ENCODE measurements at places on chromosomes 5 and 9.

DNA sequence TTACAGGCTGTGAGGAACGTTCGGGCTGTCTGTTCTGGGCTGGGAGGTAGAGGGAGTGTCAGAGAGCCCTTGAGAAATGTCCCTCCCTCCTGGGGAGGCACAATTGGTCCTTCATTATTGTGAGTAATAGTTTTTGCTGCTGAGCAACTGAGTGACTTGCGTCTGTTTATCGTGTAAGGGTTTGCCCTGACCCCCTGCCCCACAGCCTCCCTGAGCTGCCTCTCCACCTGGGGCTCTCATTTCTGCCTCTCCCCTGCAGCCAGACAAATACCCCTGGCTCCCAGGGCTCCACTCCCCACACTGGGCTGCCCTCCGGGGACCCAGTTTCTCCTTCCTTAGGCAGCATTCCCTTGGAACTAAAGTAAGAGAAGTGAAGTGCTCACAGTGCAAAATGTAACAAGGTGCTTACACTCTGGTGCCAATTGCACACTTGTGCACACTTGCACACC lies 174.9 kb upstream of the MVB12B start:
- DNase-seq: no peak

- DNase-seq: no peak
Observed at GRCh38 chr5:127649018-127649439, at the start of gene CTXN3. CTXN3 (plus strand) TSS chr5:127649082; CDS start chr5:127657522, 8,440 bp downstream.

DNA sequence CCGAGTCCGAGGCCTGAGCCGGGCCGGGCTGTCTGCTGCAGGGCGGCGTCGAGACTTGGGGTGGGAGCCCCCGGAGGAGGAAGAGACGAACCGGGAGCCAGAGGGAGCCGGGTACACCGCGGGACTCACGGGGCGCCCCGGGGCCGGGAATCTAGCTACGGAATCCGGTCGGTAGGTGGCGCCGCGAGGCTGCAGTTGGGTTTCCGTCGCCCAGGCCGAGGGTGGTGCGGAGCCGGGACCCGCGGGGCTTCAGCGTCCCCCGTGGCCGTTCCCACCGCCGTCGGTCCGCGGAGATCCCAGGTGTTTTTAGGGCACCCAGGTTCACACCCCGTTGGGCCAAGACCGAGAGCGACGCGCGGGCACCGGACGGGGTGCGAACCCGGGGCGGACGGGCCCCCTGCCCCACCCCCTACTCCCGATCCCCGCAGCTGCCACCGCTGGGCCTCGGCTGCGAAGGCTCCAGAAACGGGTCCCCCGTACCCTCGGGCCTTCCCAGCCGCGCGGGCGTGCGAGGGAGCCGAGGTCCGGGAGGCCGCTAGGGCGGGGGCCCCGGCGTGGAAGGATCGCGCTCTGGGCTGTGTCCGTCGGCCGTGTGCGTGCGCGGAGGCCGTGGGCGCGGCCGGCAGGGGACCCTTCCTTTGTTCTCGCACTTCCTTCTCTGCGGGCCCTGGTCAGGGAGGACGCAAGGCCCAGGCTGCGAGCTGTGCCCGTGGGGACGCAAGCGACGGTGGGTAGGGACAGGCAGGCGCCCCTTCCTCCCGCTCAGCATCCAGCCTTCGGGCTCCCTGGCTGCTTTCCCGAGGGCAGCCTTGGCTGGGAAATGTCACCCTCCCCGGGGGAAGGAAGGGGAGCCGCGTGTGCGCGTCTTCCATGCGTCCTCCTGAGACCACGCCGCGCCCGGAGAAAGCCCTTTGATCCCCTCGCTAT lies 146.6 kb downstream of the GAPVD1 start:
- peak; percentile 51 for DNase-seq

DNA sequence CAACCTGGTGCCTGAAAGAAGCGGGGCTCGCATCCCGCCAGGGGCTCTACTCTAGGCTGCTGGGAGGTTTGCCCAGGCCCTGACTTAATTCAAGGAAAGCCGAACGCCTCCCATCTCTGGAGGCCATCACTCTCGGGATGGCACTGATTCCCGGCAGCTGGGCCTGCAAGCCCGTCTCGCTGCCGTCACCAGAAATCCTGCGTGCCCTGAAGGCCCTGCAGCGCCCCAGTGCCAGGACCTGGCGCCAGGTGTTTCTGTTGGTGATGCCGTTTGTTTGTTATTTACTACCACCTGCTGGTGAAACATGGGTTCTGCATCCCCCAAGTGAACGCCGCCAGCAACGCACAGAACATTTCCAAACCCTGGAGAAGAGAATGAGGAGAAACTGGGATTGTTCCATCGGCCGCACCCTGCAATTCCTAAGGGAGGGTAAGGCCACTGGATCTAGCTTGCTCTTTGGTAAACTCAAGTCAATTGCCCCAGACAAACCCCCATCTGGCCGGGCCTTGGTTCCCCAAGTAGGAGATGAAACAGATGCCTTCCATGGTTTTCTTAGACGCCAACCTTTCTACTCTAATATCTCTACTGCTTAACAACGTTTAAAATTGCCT lies 77.9 kb downstream of the AK8 start:
- DNase-seq: peak; percentile 63

- no peak for DNase-seq
Observed at GRCh38 chr5:124474528-124475215, 271.8 kb downstream of the ZNF608 start.

DNA sequence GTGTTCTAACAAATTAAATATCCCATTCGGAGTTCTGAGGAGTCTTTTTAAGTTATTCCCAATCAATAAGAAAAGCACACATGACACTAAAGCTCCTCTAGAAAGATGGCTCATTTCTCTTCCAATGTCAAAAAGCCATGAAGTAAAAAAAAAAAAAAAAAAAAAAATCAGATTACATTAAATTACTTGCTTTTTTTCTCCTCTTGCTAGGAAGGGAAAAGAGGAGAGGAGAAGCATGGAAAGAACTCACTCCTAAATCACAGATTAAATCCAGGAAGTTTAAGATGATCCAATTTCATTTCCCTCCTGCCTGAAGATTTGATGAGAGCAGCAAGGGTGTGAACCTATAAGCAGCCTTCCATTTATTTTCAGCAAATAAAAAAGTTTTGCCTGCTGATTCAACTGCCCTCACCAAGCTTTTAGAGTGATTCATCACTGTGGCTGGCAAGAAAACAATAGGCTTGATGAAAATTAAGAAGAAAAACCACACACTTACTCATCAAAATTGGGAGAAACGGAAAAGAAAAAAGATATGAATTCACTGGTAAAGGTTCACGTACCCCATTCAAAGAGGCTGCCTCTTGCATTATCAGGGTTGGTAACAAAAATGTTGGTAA lies 19.7 kb downstream of the MYO10 start:
- no peak for DNase-seq

- peak; percentile 84 for DNase-seq
Observed at GRCh38 chr5:31048282-31049270, 144.9 kb upstream of the CDH6 start.

- no peak for DNase-seq
Observed at GRCh38 chr9:92208693-92209524, 84.6 kb downstream of the IARS1 start.

- no peak for DNase-seq
Observed at GRCh38 chr5:116242343-116242742, 157.5 kb downstream of the COMMD10 start.

- no peak for DNase-seq
Observed at GRCh38 chr5:57368010-57368409, 114.6 kb downstream of the ACTBL2 start.

- no peak for DNase-seq
Observed at GRCh38 chr5:113293975-113294310, 140.8 kb downstream of the TSSK1B start.

Data from NCI-H1930 (cell line).